Liver (tissue), 10 donors: ENCODE measurements at places on chromosomes 5 and 9.

DNA sequence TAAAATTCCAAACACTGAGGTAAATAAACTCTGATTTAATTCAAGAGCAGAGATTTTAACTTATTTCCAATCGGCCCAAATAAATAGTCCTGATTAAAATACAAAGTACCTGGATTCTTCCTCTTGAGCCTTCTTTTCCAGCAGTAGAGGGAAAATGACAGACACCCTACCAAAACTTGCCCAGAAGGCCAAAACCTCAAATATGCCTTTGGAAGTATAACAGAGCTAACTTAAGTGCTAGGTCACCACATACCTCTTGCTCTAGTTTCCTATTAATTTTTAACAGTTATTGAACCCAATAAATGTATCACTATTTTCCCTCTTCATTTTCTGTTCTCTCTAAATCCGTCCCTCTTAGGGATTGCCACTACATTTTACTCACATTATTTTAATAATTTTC lies 1.4 kb downstream of the BAAT start:
- peaks cover 35% of the 10 kb centered on the region for H3K4me1 ChIP-seq
- H3K27ac ChIP-seq: peak overlapping the region; percentile 52
- no peak for DNase-seq
- peak overlapping the region; percentile 43 for H3K4me3 ChIP-seq

DNA sequence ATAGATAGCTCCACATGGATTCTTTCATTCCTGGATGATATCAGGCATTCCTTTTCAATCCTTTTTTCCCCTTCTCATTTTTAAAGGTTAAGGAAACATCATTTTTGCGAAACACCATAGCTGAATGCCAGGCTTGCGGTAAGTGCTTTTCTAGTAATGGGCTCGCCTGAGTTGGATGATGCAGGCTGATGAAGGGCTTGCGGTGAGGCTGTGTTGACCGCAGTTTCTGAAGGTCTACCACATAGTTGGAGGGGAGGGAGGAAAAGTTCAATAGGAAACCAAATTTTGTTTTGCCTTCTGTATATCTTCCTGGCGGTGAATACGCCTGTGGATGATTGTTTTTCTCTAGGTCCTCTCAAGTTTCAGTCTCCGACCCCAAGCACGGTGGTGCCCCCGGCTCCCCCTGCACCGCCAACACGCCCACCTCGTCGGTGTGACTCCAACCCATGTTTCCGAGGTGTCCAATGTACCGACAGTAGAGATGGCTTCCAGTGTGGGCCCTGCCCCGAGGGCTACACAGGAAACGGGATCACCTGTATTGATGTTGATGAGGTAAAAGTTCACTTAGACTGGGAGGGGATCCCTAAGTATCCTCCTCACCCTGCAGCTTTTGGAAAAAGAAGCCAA lies 24.3 kb downstream of the THBS4 start:
- no peaks in the 10 kb centered on the region for H3K36me3 ChIP-seq
- H3K4me1 ChIP-seq: no peaks in the 10 kb centered on the region
- DNase-seq: no peak
- no peaks in the 10 kb centered on the region for H3K27me3 ChIP-seq
- H3K27ac ChIP-seq: no peak overlapping the region
- H3K4me3 ChIP-seq: no peak overlapping the region

DNA sequence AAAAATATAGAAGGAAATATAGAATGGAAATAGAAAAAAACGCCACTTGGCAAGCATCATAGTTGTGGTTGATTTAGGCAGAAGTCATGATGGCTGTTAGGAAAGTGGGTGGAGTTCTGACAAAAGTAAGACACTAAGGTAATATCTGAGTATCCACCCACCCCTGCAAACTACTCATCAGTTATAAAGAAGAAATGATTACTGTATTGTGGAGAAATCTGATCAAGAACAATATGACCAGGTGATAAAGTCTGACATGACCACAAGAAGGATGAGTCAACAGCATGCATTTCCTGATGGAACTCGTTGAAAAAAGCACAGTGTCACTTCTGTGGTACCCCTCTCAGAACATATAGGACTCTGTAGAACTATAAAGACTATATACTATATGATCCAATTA lies 343.4 kb upstream of the PAPPA start:
- H3K36me3 ChIP-seq: no peaks in the 10 kb centered on the region
- no peak overlapping the region for H3K4me3 ChIP-seq
- H3K4me1 ChIP-seq: no peaks in the 10 kb centered on the region
- H3K27ac ChIP-seq: no peak overlapping the region
- H3K27me3 ChIP-seq: no peaks in the 10 kb centered on the region

- H3K4me1 ChIP-seq: no peaks in the 10 kb centered on the region
- no peak overlapping the region for H3K27ac ChIP-seq
- H3K27me3 ChIP-seq: no peaks in the 10 kb centered on the region
- DNase-seq: no peak
- no peaks in the 10 kb centered on the region for H3K36me3 ChIP-seq
- H3K4me3 ChIP-seq: no peak overlapping the region
These were observed 11.5 kb upstream of the STK32A start for GRCh38 chr5:147223343-147223742.

- no peak for DNase-seq
- H3K27me3 ChIP-seq: no peaks in the 10 kb centered on the region
- no peaks in the 10 kb centered on the region for H3K36me3 ChIP-seq
- H3K4me3 ChIP-seq: no peak overlapping the region
- no peak overlapping the region for H3K27ac ChIP-seq
These were observed 177.8 kb downstream of the RGS3 start for GRCh38 chr9:113641100-113641885.

DNA sequence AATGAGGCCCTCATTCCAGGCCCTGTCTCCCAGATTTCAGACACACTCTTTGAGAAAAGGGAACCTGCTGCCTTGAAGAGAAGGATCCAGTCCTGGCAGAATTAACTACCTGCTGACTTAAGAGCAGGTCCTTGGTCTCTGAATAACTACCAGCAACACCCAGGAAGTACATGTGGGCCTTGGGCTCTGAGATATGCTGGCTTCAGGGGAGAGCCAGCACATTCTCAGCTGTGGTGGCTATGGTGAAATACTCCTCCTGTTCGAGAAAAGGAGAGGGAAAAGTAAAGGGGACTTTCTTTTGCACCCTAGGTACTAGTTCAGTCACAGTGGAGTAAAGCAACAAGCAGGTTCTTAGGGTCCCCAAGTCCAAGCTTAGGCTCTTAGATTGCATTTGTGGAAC lies 120.0 kb downstream of the HMHB1 start:
- H3K36me3 ChIP-seq: no peaks in the 10 kb centered on the region
- no peak for DNase-seq
- H3K27ac ChIP-seq: no peak overlapping the region
- H3K4me1 ChIP-seq: no peaks in the 10 kb centered on the region
- no peaks in the 10 kb centered on the region for H3K27me3 ChIP-seq
- no peak overlapping the region for H3K4me3 ChIP-seq

DNA sequence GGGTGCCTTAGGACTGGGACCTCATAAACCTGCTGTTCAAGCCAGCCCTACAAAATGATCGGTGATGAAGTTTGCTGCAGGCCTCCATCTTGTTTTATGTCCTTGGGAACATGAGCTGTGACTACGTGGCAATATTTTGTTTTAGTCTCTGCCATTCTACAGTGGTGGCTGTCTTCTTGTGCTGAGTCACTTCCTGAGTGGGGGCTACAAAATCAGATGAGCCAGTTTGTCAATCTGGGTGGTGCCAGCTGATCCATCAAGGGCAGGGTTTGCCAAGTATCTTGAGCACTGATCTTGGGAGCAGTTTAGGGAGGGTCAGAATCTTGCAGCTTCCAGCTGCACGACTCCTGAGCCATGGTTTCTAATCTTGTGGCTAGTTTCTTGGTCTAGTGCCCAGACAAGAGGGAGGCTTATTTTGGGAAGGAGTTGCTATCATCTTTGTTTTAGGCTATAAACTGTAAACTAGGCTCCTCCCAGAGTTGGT lies 94.7 kb downstream of the YTHDC2 start:
- H3K27ac ChIP-seq: no peak overlapping the region
- H3K36me3 ChIP-seq: no peaks in the 10 kb centered on the region
- DNase-seq: no peak
- H3K4me3 ChIP-seq: no peak overlapping the region
- H3K4me1 ChIP-seq: no peaks in the 10 kb centered on the region

GRCh38 chr5:158995694-158996173 lies 104.0 kb downstream of the EBF1 start:
- H3K27ac ChIP-seq: no peak overlapping the region
- H3K4me1 ChIP-seq: no peaks in the 10 kb centered on the region

- DNase-seq: no peak
- H3K4me1 ChIP-seq: no peaks in the 10 kb centered on the region
- H3K27me3 ChIP-seq: no peaks in the 10 kb centered on the region
- H3K4me3 ChIP-seq: no peak overlapping the region
These were observed 371.2 kb downstream of the NFIB start for GRCh38 chr9:13942695-13943094.

DNA sequence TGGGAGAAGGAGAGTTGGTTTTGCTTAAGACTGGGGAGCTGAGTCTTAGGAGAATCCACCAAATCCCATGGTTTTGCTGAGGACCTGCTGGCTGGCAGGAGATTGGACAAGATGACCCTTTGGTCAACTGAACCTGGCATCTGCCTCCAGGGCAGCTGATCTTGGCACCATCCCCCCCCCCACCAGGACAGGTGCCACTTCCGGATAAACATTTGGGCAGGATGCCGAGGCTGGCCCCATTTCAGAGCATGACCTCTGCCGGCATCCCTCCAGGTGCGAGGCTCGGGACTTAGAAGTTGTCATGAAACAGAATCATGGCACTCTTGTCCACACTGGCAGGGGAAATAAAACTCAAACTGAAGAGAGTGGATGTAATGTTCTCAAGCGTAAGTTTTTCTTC lies 165.6 kb downstream of the MACROH2A1 start:
- H3K27me3 ChIP-seq: no peaks in the 10 kb centered on the region
- H3K4me1 ChIP-seq: no peaks in the 10 kb centered on the region
- no peaks in the 10 kb centered on the region for H3K36me3 ChIP-seq
- no peak for DNase-seq

DNA sequence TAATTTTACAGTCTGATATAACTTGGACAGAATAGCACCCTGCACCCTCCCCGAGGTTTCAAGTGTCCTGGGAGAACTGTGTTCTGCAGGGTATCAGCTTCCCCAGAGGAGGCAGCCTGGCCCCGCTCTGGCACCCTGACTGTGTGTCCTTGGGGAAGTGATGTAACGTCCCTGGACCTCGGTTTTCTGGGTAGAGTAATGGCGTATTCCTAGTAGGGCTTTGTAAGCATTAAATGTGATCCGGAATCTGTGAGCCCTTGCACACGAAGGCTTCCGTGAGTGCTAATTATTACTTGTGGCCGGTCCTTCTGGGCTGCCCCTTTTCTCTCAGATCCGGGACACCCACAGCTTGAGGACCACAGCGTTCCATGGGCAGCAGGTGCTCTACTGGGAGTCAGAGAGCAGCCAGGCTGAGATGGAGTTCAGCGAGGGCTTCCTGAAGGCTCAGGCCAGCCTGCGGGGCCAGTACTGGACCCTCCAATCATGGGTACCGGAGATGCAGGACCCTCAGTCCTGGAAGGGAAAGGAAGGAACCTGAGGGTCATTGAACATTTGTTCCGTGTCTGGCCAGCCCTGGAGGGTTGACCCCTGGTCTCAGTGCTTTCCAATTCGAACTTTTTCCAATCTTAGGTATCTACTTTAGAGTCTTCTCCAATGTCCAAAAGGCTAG lies 1.0 kb upstream of the CACFD1 start:
- H3K27ac ChIP-seq: no peak overlapping the region
- H3K4me1 ChIP-seq: peaks cover 7% of the 10 kb centered on the region
- H3K4me3 ChIP-seq: no peak overlapping the region
- no peaks in the 10 kb centered on the region for H3K27me3 ChIP-seq

DNA sequence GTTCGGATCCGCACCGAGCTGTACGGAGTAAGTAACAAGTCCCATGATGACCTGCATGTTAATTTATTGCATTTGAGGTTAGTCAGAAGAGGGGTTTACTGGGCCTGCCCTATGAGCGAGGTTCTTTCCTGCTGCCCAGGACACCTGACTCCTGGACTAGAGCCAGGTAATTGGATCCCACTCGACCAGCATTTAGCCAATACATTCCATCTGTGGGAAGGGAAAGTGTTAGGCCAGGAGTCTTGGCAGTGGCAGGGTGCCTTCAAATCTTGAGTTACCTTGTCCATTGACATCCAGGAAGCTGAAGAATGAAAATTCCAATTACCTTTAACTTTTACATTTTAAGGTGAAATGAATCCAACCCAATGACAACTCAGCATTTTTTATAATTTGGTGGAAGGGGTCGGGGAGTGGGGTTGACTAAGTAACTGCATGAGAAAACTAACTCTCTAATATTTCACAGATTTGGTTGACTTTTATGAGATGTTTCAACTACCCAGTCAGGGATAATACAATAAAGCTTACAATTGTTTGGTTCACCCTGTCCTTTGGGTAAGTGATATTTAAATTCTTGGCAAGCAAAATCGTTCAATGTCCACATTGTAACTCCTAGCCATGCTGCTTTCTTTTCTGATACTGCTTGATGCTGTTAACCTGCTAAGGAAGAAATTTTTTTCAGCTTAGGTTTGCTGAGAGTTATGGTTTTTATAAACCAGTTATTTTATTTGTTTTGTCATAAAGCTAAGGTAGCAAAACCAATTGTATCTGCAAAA lies 111.6 kb upstream of the IQGAP2 start:
- no peaks in the 10 kb centered on the region for H3K27me3 ChIP-seq
- peaks cover 2% of the 10 kb centered on the region for H3K4me1 ChIP-seq
- H3K36me3 ChIP-seq: no peaks in the 10 kb centered on the region
- no peak overlapping the region for H3K4me3 ChIP-seq

- DNase-seq: no peak
- H3K4me3 ChIP-seq: no peak overlapping the region
- no peak overlapping the region for H3K27ac ChIP-seq
- H3K4me1 ChIP-seq: no peaks in the 10 kb centered on the region
- H3K27me3 ChIP-seq: no peaks in the 10 kb centered on the region
These were observed 114.5 kb upstream of the LPAR1 start for GRCh38 chr9:111152614-111153406.

GRCh38 chr5:120164986-120165385 lies 299.1 kb upstream of the PRR16 start:
- H3K27ac ChIP-seq: no peak overlapping the region
- H3K36me3 ChIP-seq: no peaks in the 10 kb centered on the region
- H3K27me3 ChIP-seq: no peaks in the 10 kb centered on the region
- DNase-seq: no peak
